Naive B cell (primary cell): ENCODE measurements at places on chromosomes 6 and 20. TPM values are rescaled to one million over a fixed set of nuclear protein-coding genes. Genes with fewer than 3 reads are reported as not detected.

DNA sequence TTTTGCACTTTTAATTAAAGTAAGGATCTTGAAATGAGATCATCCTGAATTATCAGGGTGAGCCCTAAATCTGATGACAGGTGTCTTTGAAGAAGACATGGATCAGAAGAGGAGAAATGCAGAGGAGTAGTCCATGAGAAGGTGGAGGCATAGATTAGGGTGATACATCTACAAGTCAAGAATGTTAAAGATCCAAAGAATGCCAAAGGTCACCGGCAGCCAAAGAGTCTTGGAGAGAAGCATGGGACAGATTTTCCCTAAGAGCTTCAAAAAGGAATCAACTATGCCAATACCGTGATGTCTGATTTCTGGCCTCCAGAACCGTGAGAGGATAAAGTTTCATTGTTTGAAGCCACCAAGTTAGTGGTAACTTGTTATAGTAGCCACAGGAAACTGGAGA lies 59.0 kb upstream of the THEMIS start:
- H3K27me3 ChIP-seq: no peaks in the 10 kb centered on the region
- H3K4me1 ChIP-seq: no peaks in the 10 kb centered on the region
- H3K4me3 ChIP-seq: no peak overlapping the region
- no peak overlapping the region for H3K27ac ChIP-seq
- no peaks in the 10 kb centered on the region for H3K36me3 ChIP-seq

GRCh38 chr6:168949981-168950857 lies 303.4 kb downstream of the THBS2 start:
- peaks cover 12% of the 10 kb centered on the region for H3K27me3 ChIP-seq
- H3K27ac ChIP-seq: no peak overlapping the region
- DNase-seq: no peak
- H3K4me3 ChIP-seq: no peak overlapping the region
- H3K36me3 ChIP-seq: no peaks in the 10 kb centered on the region
- H3K4me1 ChIP-seq: no peaks in the 10 kb centered on the region

- peaks cover 6% of the 10 kb centered on the region for H3K4me1 ChIP-seq
- H3K4me3 ChIP-seq: no peak overlapping the region
- H3K27me3 ChIP-seq: no peaks in the 10 kb centered on the region
Measured at GRCh38 chr6:25946631-25947030, 16.0 kb upstream of the TRIM38 start.

Gene MYBL2
- 2.3 TPM for polyA plus RNA-seq

- DNase-seq: no peak
- no peak overlapping the region for H3K27ac ChIP-seq
- no peaks in the 10 kb centered on the region for H3K36me3 ChIP-seq
- no peaks in the 10 kb centered on the region for H3K27me3 ChIP-seq
Measured at GRCh38 chr6:41047745-41048732, 5.0 kb upstream of the APOBEC2 start.

- H3K36me3 ChIP-seq: no peaks in the 10 kb centered on the region
- H3K4me3 ChIP-seq: peak overlapping the region; percentile 54
- H3K27ac ChIP-seq: peak overlapping the region; percentile 74
- H3K27me3 ChIP-seq: no peaks in the 10 kb centered on the region
- no peak for DNase-seq
- H3K4me1 ChIP-seq: peaks cover 60% of the 10 kb centered on the region
Measured at GRCh38 chr6:11404081-11404480, 133.5 kb upstream of the TMEM170B start.

Gene PDE10A
- not detected for polyA plus RNA-seq

- H3K4me1 ChIP-seq: peaks cover 64% of the 10 kb centered on the region
- DNase-seq: no peak
- peaks cover 10% of the 10 kb centered on the region for H3K36me3 ChIP-seq
- no peak overlapping the region for H3K4me3 ChIP-seq
Measured at GRCh38 chr6:109893606-109894005, 84.5 kb upstream of the GPR6 start.

- H3K27ac ChIP-seq: no peak overlapping the region
- no peak overlapping the region for H3K4me3 ChIP-seq
- no peak for DNase-seq
- peaks cover 27% of the 10 kb centered on the region for H3K27me3 ChIP-seq
- no peaks in the 10 kb centered on the region for H3K4me1 ChIP-seq
Measured at GRCh38 chr20:10388597-10388996, 45.4 kb downstream of the MKKS start.

- DNase-seq: no peak
- no peak overlapping the region for H3K27ac ChIP-seq
- H3K4me1 ChIP-seq: no peaks in the 10 kb centered on the region
- no peak overlapping the region for H3K4me3 ChIP-seq
- no peaks in the 10 kb centered on the region for H3K36me3 ChIP-seq
- H3K27me3 ChIP-seq: no peaks in the 10 kb centered on the region
Measured at GRCh38 chr6:133743621-133744020, 145.3 kb upstream of the TCF21 start.

- no peak for DNase-seq
- H3K27ac ChIP-seq: no peak overlapping the region
- H3K36me3 ChIP-seq: peaks cover 4% of the 10 kb centered on the region
- H3K27me3 ChIP-seq: no peaks in the 10 kb centered on the region
- H3K4me1 ChIP-seq: peaks cover 11% of the 10 kb centered on the region
- H3K4me3 ChIP-seq: no peak overlapping the region
Measured at GRCh38 chr6:135328136-135328535, 147.0 kb downstream of the MYB start.

DNA sequence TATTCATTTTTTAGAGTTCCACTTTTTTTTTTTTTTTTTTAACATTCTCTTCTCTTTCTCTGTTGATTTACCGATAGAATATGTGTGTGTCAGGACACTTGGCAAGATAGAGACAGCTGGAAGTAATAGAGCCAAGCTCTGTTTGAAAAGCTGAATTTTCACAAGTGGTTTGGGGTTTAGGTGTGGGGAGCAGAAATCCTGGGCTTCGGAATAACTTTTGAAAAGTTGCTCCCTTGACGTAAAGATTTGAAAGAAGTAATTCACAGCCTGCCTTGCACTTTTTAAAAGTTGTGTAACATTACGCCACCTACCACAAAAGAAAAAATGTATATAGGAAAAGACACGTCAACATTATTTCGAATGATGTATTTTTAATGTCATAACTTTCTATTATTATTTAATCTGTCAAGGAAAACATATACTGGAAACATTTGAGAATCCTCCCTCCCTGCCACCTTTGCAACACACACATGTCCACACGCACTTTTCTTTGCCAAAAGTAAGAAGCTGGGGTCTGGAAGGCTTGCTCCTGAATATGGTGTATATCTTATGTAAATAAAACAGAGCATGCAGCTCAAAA lies 917.9 kb downstream of the KIF16B start:
- DNase-seq: no peak
- H3K27ac ChIP-seq: no peak overlapping the region
- H3K27me3 ChIP-seq: peaks cover 7% of the 10 kb centered on the region
- no peaks in the 10 kb centered on the region for H3K36me3 ChIP-seq
- H3K4me3 ChIP-seq: no peak overlapping the region

GRCh38 chr6:33945931-33946330 lies 142.1 kb upstream of the MLN start:
- no peaks in the 10 kb centered on the region for H3K36me3 ChIP-seq
- H3K27me3 ChIP-seq: no peaks in the 10 kb centered on the region
- H3K4me3 ChIP-seq: no peak overlapping the region
- H3K4me1 ChIP-seq: peaks cover 5% of the 10 kb centered on the region
- no peak overlapping the region for H3K27ac ChIP-seq

DNA sequence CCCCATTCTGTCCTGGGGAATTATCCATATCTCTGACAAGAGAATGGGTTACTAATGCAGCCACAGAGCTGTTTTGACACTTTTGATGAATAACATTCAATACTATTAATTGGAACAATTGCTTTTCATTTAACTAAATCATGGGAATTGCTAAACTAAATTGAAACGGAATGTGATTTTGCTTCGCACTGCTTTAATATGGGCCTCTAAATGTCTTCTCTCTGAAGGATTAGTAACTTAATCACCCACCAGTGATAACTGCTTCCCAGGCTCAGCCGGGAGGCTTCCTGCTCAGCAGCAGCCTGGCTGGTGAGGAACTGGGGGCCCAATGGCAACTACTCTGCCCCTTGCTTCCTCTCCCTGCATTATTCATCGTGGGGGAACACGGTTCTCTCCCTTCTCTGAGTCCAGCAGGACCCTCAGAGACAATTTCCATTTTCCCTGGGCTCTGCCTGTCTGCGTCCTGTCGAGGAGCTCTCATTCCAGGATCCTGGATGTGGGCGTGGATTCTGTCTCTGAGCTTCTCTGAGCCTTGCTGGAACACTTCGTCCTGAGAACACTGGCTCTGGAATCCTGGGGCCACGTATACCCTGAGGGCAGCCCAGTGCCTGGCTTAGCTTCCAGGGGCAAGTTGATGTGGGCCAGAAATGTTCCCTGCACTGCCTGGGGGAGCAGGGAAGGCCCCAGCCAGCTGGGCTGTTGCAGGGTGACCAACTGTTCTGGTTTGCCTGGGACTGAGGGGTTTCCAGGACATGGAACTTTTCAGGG lies 308.9 kb downstream of the DHX35 start:
- H3K36me3 ChIP-seq: no peaks in the 10 kb centered on the region
- no peaks in the 10 kb centered on the region for H3K4me1 ChIP-seq
- no peak overlapping the region for H3K4me3 ChIP-seq

- no peaks in the 10 kb centered on the region for H3K36me3 ChIP-seq
- no peak overlapping the region for H3K27ac ChIP-seq
- DNase-seq: peak; percentile 74
- no peak overlapping the region for H3K4me3 ChIP-seq
Measured at GRCh38 chr6:42901538-42901957, 14.3 kb upstream of the PTCRA start.

DNA sequence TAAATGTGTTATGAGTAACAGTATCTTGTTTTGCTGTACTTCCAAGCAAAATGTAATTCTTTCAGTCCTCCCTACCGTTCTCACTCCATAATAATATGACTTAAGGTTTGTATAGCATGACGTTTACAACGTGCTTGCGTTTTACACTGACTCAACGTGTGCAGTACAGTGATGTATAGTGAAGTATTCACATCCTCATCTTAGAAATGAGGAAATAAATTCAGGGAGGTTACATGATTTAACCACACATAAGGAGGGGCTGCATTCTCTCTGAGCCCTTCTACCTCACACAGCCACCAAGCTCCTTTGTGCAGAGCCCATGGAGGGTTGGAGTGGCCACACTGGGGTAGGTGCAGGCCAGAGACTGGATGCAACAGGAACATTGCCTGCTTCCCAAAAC lies 164.5 kb downstream of the MTHFD1L start:
- no peaks in the 10 kb centered on the region for H3K36me3 ChIP-seq
- H3K27ac ChIP-seq: no peak overlapping the region
- H3K4me1 ChIP-seq: no peaks in the 10 kb centered on the region
- no peak overlapping the region for H3K4me3 ChIP-seq

GRCh38 chr20:50478162-50478990 lies 31.8 kb upstream of the PTPN1 start:
- H3K4me3 ChIP-seq: no peak overlapping the region
- DNase-seq: peak; percentile 72
- peak overlapping the region; percentile 4 for H3K27ac ChIP-seq
- H3K27me3 ChIP-seq: no peaks in the 10 kb centered on the region
- peaks cover 22% of the 10 kb centered on the region for H3K4me1 ChIP-seq

DNA sequence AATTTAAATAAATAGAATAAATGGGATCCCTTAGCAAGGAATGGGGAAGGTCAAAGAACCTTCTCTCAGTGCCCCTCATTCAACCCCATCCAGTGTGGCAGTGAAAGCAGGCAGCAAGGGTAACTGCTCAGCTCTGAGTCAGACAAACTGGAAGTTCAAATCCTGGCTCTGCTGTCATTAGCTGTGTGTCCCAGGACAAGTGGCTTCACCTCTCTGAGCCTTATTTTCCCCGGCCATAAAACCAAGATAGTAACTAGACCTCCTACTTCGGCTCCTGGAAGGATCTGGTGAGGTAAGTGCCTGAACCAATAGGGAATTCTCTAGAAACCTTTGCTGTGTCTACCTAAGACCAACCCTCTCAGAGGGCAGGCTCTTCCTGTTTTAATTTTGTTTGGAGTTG lies 4.1 kb downstream of the GHRH start:
- no peaks in the 10 kb centered on the region for H3K36me3 ChIP-seq
- H3K4me3 ChIP-seq: no peak overlapping the region
- no peaks in the 10 kb centered on the region for H3K4me1 ChIP-seq
- peaks cover 32% of the 10 kb centered on the region for H3K27me3 ChIP-seq

DNA sequence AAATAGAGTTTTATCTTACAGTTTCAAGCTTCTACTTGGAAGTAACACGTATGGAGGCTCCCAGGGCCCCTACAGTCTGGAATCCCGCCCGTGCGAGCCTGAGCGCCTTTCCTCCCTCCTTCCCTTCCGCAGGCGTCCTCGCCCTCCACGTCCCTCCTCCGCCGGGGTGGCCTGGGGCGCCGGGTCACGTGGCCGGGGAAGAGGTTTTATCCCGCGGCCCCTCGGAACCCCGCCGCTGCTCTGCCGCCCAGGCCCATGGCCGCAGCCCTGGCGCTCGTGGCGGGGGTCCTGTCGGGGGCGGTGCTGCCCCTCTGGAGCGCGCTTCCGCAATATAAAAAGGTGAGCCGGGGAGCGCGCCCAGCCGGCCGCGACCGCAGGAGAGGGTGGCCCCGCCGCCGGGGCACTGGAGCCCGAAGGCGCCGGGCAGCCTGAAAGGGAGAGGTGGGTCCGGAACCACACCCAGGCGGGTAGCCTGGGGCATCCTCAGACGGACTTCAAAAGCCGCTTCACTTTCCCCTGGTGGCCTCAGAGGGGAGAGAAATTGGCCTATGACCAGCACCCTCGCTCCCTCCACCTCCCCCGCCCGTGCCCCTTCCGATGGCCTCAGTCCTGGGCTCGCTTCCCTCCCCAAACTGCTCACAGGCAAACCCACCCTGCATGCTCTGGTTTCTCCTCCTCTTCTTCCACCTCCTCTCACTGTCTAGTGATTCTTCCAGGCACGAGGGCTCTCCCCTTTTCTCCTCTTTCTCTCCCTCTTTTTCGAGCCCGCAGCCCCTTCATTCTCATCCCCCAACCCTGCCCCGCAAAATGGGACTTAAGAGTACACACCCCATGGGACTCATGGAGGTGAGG lies at the start of gene CLPSL2:
CLPSL2 (plus strand) TSS at position 235 of the 852 bp plus-strand sequence; CDS start at position 256, 21 bp downstream.
- no peaks in the 10 kb centered on the region for H3K36me3 ChIP-seq
- peaks cover 26% of the 10 kb centered on the region for H3K4me1 ChIP-seq
- peak; percentile 39 for DNase-seq
- H3K27ac ChIP-seq: no peak within 1 kb of the TSS
- H3K27me3 ChIP-seq: peaks cover 18% of the 10 kb centered on the region

- no peak for DNase-seq
- H3K27me3 ChIP-seq: peaks cover 24% of the 10 kb centered on the region
- no peak overlapping the region for H3K4me3 ChIP-seq
- H3K36me3 ChIP-seq: no peaks in the 10 kb centered on the region
- H3K27ac ChIP-seq: no peak overlapping the region
Measured at GRCh38 chr6:18632670-18633410, 245.7 kb downstream of the RNF144B start.

DNA sequence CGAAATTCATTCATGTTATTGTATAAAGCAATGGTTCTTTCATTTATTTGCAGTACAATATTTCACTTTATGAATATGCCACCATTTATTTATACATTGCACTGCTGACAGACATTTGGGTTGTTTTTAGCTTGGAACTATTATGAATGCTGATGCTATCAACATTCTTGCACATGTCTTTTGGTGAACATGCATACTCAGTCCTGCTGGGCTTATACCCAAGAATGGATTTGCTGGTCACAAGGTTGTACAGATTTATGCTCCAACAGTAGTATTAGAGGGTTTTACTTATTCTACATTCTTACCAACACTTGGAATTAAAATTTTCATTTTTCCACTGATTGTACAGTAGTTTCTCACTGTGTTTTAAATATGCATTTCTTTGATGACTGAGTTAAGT lies 126.2 kb downstream of the PTPRK start:
- H3K4me3 ChIP-seq: no peak overlapping the region
- no peaks in the 10 kb centered on the region for H3K4me1 ChIP-seq
- no peaks in the 10 kb centered on the region for H3K36me3 ChIP-seq
- DNase-seq: no peak
- H3K27ac ChIP-seq: no peak overlapping the region

Gene EPPIN
- not detected for polyA plus RNA-seq
